ENCODE measurements at places on chromosomes 5 and 9. TPM values are rescaled to one million over a fixed set of nuclear protein-coding genes. Genes with fewer than 3 reads are reported as not detected.

Gene IL17B
- 0.89 TPM for total RNA-seq

Gene CACNA1B
- total RNA-seq, result 0.56 TPM

DNA sequence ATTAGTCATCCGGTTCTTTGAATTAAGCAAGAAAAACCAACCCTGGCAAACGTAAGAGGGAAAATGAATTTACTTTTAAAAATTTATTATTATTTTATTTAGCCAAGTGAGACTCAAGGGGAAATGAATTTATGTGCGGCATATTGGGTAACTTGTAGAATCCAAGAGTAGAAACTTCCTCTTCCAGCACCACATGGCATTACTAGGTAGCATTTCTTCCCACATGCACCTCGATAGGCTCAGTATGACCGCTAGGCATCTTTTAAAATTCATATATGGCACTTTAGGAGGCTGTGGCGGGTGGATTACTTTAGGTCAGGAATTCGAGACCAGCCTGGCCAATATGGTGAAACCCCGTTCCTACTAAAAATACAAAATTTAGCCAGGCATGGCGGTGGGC lies 17.6 kb upstream of the MYO10 start:
- DNase-seq, result no peak

DNA sequence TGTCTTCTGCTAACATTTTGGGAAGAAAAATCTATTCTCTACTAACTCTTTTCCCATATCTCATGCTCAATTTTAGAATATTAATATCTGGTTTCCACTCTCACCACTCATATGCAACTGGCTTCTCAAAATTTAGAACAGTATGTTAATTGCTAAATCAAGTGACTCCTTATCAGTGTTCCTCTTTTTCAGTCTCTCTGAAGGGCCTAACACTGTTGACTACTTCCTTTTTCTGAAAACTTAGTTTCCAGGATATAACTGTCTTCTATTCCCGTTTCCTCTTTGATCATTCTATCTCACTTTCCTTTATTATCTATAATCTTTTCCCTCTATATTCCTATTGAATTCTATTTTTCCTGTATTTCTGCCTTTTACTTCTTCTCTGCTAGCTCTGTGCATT lies 1717.2 kb upstream of the C9orf72 start:
- DNase-seq, result no peak

DNA sequence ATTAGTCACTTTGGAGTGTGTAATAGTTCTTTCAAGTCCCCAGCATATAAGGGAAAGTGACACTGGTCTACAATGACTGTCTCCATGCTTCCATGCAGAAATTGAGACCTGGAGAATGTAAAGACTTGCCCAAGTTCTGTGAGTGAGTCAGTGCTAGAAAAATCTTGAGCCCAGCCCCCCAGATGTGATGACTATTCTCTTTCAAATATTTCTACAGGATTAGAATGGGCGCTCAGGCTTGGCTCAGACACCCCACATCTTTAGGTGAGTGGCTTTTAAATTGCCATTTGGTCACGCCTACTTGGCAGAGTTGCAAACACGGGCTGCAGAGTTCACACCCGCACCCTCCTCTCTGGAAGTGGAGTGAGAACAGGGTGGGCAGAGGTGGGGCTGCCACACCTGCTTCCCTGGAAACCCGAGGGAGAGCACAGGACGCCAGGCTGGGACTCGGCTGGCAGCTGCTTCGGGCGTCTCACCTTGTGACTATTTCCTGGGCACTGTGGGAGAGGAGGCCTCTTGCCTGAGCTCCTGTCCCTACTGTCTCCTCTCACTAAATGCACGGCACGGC lies 37.6 kb downstream of the ROPN1L start:
- DNase-seq, result no peak

- no peak for DNase-seq
These were observed 54.8 kb downstream of the UBAP1 start for GRCh38 chr9:34233672-34234071.

Gene TPPP
- total RNA-seq, result 15.5 TPM

DNA sequence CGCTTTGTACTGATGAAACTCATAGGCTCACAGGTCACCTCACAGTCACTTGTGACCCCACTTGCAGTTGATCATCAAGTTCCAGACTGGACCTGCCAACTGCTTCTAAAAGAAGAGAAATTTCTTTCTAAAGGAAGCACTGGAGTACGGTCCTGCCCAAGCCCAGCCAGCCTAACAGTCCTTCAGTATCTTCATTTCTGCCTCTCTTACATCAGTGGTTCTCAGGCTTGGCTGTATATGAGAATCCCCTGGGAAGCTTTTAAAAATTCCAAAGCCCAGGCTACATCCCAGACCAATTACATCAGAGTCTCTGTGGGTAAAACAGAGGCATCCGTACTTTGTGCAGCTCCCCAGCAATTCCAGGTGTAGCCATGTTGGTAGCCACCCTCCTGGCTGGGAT lies 282.1 kb downstream of the NFIB start:
- DNase-seq, result no peak

Gene TTC39B
- 2.9 TPM for total RNA-seq

GRCh38 chr5:152066784-152067183 lies 142.1 kb upstream of the GLRA1 start:
- DNase-seq, result no peak

Gene RFESD
- total RNA-seq, result 4.3 TPM

GRCh38 chr5:31758803-31759425 lies 120.0 kb downstream of the PDZD2 start:
- DNase-seq, result no peak

Gene RARS1
- 53.0 TPM for total RNA-seq

All from left cardiac atrium (tissue), 4 donors.